SW 1271 (cell line): ENCODE measurements at places on chromosomes 2 and 18.
A peak's percentile ranks its signal among the peaks of the same experiment; 100 is the strongest.

DNA sequence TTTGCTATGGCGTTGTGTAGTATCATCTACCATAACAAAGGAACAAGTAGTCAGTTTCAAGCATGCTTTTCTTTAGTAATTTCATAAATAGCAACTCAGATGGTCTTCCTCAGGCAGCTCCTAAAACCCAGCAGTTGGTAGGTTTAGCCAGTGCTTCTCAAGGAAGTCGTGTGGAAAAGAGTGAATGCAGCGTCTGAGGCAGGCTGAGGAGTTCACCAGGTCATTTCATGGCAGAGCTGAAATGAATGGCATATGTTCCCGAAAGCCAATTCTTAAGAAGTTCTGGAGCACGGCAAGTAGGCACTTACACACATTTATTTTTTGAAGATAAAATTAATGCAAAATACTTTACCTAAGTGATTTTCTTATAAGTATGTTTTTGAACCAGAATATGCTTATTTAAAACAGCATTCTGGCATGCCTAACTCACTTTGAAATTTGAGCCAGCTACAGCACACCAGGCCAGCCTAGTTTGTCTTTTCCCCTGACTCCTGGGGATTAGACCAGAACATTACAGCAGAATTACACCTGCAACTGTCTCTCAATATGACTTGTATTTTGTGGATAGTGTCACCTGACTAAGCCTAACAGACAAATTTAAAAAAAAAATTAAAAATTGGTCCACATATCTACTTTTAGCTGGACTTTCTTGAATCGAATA, 62.2 kb downstream of the OSBPL6 start:
- no peak for DNase-seq

DNA sequence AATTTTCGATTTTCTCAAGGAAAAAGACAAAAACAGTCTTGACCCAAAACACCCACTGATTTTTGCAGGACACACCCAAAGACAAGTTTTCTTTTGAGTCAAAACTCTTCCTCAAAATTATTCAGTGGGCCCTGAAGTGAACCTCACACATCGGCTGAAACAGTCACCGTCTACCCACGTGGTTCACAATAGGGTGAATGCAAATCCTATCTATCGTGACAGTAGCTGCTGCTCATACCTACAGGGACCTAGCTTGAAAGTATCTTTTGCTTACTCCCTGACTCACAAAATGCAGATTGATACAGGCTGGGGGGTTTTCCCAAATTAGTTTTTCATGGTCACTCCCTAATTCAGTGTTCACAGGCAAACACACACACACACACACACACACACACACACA, 10.7 kb upstream of the CD226 start:
- DNase-seq: no peak

GRCh38 chr2:1226766-1227165, 186.5 kb upstream of the TPO start:
- no peak for DNase-seq

- no peak for DNase-seq
These were observed 103.9 kb upstream of the ACVR1C start for GRCh38 chr2:157732596-157732995.

DNA sequence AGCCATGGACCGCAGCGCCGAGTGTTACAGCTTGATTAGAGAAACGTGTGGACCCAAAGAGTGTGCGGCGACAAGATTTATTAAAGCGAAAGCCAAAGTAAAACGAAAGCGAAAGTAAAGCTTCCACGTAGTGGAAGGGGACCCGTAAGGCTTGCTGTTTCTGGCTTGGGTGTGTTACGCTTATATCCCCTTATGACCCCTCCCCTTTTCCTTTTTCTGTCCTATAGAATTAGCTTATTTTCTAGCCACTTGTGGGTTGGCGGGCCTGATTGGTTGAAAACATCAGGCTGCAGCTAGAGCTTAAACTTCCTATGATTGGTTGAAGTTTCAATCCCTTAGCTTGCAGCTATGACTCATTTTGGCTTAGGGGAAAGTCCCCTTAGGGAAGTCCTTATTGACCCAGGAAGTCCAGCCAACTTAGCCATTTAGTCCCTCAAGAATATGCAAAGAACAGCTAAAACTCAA, 969.7 kb downstream of the DCDC2C start:
- DNase-seq: peak; percentile 43

DNA sequence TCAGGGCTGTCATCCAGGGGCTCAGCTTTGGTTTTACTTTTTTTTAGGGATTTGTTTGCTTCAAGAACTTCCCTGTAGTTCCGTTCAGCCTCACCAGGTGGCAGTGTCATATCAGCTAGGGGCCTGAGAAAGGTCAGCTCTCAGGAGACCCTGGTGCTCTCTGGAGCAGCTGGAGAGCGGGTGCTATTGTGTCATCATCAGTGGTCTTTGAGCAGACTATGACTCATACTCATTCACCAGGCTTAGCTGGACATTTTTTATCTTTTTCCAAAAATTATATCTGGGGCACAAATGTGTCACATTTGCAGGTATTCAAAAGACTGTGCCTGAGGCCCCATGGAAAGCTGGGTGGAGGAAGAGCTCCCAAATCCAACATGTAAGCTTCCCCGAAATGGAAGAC, 24.4 kb downstream of the ZNF892 start:
- peak; percentile 64 for DNase-seq

DNA sequence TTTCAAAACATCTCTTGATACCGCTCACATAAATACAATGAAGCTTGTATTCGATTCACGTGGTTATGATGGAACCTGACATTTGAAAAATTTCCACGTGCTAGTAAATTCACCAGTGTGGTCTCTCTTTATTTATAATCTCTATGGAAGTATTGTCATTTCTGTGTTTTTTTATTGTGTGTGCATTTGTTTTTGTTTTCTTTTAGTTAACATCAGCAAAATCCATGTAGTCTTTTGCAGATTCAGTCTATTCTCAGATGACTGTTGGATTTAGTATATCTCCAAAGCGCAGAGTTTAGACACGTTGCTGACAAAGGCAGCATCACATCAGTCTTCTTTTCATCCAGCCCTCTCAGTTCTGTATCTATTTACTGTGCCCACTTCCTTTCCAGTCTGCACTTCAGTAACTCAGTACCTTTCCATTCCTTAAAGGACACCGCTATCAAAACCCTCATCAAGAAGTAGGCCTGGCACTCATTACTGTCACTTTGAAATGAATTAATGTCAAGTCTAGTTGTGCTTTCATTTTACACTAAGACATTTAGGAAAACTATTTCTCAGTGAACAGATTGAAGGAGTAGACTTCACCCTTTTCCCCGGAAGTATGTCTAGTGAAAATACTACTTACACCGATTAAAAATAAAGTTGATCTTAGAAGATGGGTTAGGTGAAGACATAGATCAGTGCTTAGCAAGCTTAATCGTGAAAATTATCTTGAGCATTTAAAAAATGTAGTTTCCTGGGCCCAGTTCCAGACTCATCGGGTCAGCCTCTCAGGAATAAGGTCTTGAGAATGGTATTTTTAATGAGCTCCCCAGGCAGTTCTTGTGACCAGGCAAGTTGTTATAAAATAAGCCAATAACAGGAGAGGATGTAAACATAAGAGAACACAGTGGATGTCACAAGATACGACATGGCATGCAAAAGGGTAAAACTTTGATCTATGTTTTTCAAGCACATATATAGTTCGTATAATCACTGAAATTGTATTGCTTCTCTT, 506.8 kb upstream of the ZEB2 start:
- no peak for DNase-seq

DNA sequence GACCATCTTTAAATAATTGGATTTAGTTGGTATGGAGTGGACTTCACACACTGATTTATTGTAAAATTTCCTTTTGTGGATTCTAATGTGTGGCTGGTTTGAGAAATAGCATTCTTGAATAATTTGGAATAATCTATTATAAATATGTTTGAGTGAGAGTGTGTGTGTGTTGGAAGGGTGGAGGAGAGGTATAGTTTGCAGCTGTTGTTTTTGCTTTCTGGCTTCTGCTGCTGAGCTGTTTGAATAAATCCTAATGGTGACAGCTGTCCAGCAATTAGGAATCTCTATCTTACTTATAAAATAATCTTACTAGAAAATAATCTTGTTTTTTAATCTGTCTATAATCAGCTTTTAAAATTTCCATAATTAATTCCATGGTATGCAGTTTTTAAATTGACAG, 1283.0 kb upstream of the CDH2 start:
- DNase-seq: no peak

DNA sequence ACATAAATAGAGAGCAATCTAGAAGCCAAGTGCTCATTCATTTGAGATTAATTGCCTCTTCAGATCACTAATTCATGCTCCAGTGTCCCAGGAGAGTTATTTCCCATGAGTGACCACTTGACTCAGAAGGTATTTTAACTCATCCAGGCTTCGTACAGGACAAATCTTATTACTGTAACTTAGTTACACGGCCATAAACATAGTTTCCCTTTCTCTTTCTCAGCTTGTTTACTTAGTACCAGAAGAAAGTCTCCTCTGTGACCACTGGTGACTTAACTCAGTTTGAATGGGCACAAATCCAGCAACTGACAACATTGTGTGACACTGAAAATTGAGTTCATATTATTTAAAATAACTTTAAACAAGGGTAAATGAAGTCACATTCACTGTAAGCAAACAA, 25.3 kb downstream of the MMADHC start:
- DNase-seq: no peak

GRCh38 chr18:63837590-63837989, 49.9 kb upstream of the SERPINB2 start:
- no peak for DNase-seq

GRCh38 chr2:185472574-185472973, 266.0 kb upstream of the FSIP2 start:
- no peak for DNase-seq

DNA sequence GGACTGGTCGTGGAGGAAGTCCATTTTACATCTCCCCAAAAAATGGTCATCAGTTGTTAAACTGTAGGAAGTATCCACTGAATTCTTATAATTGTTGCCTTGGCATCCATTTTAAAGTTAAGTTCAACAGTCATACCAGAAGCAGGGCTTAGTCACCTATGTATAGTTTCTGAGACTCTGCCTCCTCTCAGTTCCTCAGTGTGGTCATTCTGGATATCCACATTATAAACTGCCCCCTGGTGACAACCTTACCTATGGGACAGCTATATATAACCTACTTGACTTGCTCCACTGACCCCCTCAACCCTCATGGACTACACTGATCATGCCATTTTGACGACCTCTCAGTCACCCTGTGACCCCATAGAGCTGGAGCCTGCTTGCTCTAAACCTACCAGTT, 617.0 kb downstream of the LRP1B start:
- DNase-seq: no peak

DNA sequence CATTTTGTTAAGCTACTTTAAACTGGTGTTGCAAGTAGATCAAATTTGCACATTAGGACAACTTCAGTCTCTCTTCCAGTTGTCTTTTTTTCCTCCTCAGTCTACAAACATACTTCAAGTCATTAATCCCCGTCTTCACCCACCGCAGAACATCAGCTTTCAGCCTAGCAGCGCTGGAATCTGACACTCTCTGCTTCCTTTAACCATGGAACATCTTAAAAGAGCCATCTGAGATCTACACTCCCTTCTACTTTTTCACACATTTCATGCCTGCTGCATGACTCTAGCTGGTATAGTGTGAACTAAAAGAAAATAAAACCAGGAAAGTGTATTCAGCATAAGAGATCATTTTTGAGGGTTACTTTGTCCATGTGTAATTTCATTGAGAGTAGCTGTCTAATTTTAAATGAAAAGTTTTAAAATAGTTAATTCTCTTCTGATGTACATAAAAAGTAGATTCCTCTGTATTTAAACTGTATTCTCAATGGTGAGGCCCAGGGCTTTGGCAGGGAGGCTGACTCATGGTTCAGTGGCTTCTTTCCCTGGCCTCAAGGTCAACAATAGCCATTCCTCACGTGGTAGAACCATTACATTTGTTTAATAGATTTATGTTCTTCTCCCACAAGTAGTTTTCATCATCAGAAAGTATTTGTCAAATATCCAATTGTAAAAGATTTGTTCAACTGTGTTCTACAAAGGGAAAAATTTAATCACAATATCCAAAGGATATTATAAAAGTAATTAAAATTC, 16.5 kb downstream of the SGPP2 start:
- no peak for DNase-seq

DNA sequence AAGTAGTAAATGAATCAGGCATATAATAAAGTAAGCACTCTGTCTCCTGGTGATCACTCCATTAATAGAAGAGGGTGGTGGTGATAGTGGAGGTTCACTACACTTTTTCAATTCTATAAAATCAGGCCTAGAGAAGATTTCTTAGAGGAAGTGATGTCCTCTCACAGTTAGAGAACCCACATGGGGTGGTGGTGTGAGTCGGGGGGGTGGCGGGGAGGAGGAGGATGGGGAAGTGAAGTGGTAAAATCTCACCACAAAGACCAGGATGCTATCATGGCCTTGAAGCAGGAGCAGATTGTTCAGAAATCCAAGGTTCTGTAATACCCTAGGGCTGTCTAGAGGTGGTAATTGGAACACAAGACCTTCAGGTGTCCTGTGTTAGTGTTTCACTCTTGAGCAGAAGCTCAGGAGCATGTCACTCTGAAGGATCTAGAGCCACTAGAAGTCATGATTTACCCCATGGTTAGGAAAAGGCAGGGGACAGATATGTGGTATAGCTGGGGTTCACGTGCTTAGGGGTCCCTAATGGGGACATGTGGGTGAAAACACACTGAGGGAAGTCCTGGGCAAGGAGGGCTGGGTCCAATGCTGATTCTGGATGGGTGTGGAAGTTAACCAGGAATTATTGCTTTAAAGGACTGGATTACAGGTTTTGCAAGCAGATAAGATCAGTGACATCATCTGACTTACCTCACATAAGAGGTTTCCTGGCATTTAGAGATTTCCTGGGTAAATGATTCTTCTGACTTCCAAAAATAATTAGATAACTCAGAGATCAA, 31.0 kb downstream of the RNF125 start:
- no peak for DNase-seq

GRCh38 chr2:181124497-181124896, 144.1 kb downstream of the UBE2E3 start:
- no peak for DNase-seq

GRCh38 chr18:58235001-58235436, 191.0 kb downstream of the NEDD4L start:
- no peak for DNase-seq

DNA sequence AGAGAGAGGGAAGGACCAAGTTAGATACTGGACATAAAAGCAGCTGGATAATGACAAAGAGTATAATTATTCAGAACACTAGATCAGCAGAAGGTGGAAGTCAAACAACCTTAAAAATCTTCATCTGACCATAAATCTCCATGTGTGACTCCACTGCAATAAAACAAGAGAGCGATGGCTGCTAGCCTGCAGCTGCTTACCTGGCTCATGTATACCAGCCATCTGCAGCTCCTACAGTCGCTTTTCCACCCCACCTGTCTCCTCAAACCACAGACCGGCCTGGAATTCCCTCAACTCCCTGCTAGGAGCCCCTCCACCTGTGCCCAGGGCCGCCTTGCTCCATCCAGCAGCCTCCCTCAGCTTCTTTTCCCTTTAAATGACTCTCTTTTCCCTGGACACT, 64.5 kb downstream of the SLC4A5 start:
- DNase-seq: no peak
